NCI-H524 treated with DMSO at 0.1 percent for 48 hours (cell line): ENCODE measurements at places on chromosomes 1 and 21.

DNA sequence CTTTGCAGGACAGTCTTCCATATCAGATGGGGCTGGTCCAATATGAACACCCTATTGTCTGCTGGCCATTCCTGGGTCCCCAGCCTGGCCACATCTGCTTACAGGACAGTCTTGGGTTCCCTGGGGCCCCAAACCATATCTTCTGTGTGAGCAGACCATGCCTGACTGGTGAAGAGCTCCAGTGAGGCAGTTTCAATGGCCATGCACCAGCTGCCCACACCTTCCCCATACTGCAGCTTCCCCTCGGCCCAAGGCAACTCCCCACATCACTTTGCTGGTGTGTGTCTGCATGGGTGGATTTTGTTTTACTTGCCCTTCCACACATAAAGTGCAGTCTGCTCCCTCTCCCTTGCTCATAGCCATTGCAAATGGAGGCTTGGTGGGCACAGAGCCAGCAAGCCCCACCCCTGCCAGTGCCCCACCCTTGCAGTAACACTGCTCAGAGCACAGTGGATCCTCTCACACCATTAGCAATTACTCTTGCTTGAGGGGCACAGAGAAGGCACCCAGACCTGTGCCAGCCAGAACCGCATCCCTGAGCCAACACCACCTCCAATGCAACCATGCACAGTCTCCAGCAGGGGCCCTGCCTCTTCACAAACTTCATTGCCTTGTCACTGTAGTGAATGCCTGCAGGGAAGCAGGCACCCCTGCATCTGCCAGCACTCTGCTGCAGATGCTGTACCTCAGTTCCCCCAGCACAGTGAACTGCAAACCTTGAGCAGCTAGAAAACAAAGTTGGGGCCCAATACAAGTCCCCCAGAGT lies 474.5 kb upstream of the BEND5 start:
- no peak for DNase-seq

- no peak for DNase-seq
These were observed 36.8 kb upstream of the UBE2U start for GRCh38 chr1:64166629-64167028.

- DNase-seq, result no peak
These were observed 423.8 kb upstream of the CXADR start for GRCh38 chr21:17089091-17089491.

DNA sequence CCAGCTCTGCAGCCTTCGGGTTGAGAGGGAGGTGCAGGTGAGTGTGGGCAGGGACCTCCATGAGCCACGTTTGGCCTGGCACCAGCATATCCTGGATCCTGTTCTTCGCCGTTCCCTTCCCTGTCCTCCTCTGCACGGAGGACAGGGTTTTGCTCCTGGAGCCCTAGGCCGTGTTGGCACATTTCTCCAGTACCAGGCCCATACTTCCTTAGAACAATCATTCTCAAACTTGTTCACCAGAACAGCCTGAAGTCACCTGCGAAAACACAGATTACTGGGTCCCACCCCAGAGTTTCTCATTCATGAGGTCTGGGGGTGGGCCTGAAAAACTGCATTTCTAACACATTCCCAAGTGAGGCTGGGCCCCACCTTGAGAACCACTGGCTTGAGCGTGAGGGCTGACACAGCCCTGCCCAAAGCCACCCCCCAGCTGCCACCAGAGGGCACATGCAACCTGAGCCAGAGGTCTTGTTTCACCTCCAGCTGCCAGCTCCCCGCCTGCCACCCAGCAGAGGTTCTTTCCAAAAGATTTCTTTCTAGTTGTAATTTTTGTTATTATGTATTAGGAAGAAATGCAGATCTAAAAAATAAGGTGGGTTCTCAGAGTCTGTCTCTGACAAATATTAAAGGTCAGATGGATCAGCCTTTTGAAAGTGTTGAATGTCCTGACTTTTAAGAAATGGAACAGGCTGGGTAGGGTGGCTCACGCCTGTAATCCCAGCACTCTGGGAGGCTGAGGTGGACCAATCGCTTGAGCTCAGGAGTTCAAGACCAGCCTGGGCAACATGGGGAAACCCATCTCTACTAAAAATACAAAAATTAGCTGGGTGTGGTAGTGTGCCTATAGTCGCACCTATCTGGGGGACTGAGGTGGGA lies 39.6 kb upstream of the LDLRAP1 start:
- no peak for DNase-seq
